ENCODE measurements at places on chromosomes 16 and 17. TPM values are rescaled to one million over a fixed set of nuclear protein-coding genes. Genes with fewer than 3 reads are reported as not detected.

DNA sequence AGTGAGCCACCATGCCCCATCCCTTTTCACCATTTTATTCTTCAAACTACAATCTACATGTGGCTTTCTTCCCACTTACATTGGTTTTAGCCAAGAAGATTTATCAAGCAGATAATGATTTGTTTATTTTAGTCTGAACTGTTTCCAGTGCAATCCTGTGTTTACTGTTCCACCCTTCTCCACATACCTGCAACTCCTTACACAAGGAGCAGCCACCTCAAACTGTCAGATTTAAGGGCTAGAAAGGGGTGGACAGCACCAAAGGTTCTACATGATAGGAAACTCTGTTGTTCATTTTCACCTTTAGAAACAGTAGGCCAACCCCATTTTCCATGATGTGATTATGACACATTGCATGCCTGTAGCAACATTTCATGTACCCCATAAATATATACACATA is 1.9 kb downstream of the RUNDC1 start:
- DNase-seq = no peak

- no peak for DNase-seq
Observed at GRCh38 chr17:16148596-16148995, 66.7 kb downstream of the NCOR1 start.

DNA sequence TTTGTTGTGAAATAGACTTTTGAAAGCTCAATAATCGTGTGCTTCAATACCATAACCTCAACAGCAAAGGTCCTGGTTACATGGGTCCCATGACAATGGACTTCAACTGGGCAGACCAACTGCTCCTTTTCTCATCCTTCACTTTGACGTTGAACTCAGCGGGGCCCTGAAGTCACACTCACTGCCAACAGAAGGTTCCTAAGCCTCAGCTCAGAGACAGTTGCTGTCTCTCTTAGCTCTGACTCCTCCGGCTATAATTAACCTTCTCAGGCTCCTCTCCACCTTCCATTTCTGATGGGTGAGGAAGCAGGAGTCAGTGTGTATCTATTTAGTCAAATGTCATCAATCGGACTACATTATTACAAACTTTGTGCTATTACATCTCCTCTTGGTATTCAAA is 23.8 kb downstream of the MPP3 start:
- DNase-seq = no peak

- no peak for DNase-seq
Observed at GRCh38 chr17:52143542-52143941, 15.0 kb downstream of the CA10 start.

DNA sequence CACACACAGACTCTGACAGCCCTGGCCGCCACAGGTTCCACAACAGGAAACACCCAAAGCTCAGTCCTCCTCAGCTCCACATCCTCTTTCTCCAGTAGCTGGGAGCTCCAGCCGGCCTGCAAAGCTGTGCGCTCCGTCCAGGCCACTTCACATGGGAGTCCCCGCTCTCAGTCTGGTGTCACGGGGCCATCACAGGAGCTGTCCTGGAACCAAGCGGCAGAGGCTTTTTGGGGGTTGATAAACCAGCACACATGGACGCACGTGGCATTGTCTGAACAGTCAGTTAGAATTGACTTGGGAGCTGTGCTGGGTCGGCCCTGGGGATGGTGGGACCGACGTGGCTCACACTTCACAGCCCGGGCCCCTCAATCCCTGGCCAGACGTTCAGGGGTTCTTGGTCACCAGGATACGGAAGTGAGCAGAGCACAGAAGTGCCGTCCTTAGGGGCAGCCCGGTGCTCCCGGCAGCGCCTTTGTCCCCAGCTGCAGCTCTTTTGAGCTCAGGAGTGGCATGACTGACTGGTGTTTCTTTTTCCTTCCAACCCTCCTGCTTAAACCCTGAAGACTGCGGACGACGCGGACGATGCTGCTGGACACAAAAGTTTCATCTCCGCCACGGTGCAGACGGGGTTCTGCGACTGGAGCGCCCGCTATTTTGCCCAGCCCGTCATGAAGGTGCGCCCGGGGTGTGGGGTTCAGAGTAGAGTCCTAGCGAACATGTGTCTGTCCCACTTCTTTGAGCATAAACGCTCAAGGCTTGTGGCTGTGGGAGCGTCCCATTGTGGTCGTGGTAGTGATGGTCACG is 66.6 kb upstream of the CHMP6 start:
- DNase-seq = no peak

DNA sequence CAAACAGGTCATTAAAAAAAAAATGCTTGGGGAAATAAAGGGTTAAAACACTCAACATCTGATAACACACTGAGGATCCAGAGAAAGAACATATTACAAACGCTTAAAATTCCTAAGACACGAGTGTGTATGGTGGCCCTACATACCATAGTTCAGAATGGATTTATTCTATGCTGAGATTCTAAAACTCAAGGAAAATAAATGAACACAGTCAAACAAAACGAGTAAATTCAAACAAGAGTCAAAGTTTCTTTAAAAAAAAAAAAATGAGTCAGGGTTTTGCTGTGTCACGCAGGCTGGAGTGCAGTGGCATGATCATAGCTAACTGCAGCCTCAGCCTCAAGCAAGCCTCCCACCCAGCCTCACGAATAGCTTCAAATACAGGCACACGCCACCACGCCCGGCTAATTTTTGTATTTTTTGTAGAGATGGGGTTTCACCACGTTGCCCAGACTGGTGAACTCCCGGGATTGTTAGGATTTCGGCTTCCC is 17.4 kb downstream of the CRK start:
- no peak for DNase-seq

- no peak for DNase-seq
Observed at GRCh38 chr17:880443-881269, 98.5 kb downstream of the MRM3 start.

DNA sequence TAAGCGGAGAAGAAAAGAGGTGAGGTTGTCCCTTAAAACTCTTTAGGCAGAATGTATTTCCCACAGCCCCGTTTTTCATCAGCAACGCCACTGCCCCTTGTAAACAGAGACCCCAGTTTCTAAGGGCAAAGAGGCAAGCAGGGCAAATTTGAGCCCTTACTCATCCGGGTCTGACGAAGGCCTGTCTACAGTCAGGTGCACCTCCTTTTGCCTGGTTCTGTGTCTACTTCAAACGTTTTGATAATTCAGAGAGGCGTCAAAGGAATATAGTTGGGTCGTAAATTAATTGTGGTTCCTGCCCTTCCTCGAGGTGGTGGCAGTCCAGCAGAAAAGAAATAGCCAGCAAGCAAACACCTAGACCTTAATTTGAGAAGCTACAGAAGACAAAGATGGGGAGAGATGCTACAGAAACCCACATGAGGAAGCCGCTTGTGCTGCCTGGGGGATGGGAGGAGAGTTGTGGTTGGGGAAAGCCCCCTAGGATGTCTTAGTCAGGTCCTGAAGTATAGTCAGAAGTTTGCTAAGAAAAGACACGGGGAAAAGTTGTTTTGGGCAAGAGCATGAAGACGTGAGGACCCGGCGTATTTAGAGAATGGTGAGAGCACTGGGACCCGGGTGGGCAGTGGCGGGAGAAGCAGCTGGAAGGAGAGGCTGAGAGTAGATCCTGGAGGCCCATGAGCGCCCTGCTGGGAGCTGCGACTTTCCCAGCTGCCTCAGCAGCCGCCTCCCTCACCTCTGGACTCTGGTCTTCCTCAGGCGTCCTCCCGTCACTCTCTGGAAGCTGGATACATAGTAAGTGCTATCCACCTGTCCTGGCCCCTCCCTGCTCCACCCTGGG is 2.4 kb downstream of the FBRS start:
- no peak for DNase-seq

- no peak for DNase-seq
Observed at GRCh38 chr17:14398766-14399165, 97.9 kb downstream of the HS3ST3B1 start.

- DNase-seq = no peak
Observed at GRCh38 chr17:79500745-79501618, 109.9 kb downstream of the RBFOX3 start.

GRCh38 chr16:30532285-30533145 is 2.1 kb downstream of the ZNF747 start:
- DNase-seq = no peak

DNA sequence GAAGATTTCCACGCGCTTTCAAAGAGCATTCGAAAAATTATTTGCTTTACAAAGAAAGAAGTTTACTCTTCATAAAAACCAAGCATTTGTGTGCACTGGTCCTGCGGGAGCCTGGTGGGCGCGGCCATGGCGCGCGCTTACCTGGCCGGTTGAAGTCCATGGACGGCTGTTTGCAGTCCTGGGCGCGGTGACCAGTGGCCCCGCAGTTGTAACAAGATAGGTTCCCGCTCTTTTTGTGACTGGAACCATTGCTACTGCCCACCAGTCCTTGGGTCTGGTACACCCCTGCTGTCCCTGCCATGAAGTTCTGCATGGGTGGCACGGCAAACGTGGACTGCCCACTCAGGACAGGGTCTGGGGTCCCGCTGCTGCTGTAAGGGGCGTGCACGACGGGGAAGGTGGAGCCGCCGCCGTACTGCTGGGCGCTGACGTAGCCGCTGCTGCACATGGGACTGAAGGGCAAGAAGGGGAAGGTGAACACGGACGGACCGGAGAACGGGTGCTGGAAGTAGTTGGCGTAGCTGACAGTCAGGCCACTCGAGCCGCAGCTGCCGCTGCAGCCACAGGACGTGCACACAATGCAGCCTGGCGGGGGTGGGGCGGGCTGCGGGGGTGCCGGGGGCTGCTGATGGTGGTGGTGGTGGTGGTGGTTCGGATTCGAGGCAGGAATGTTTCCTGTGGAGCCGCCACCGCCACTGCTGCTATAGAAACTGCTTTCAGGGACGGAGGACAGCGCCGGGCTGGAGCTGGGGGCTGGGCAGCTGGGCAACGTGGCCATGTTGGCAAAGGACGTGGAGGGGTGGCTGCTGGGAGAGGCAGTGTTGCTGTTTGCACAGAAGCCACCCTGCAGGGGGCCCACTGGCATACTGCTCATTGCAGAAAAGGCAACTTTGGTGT is 19.5 kb downstream of the MAP1LC3B start:
- DNase-seq = no peak

DNA sequence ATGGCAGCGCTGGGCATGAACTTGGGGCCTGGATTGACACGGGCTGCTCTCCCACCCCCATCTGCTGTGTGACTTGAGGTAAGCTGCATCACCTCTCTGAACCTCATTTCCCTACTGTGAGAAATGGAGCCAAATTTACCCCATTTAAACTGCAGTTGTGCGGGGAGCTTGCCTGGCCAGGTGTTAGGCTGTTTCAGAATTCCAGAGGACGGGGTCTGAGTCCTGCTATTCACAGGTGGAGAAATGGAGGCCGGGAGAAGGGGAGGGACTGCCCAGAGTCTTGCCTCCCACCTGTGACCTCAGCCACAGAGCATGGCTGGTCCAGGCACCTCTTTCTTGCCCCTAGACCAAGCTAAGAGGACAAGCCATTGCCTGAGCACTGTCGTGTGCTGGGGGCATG is 12.8 kb downstream of the KCNJ12 start:
- no peak for DNase-seq

DNA sequence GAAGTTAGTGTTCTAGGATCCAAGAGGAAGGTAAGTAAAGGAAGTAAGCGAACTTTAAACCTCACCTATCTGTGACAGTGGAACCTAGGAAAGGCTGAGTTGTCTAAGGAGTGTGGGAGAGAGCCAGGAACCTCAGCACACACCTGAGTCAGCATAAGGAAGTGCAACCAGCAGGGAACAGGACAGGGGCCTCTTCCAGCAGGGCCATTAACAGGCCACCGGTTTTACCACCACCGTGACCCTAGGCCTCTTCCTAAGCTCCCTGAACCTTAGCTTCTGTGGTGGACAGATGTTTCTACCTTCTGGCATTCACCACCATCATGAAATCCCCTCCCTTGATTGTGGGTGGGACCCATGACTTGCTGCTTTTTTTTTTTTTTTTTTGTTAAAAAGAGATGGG is 26.7 kb upstream of the GPATCH8 start:
- no peak for DNase-seq

GRCh38 chr17:48148029-48148770 is 40.6 kb downstream of the SNX11 start:
- DNase-seq = no peak

- peak; percentile 61 for DNase-seq
Observed at GRCh38 chr17:35934760-35935159, 4.2 kb upstream of the RDM1 start.

GRCh38 chr16:85639529-85640253 is 26.6 kb downstream of the GSE1 start:
- DNase-seq = peak; percentile 61

- DNase-seq = no peak
Observed at GRCh38 chr17:42548993-42549755, 3.5 kb upstream of the HSD17B1 start.

DNA sequence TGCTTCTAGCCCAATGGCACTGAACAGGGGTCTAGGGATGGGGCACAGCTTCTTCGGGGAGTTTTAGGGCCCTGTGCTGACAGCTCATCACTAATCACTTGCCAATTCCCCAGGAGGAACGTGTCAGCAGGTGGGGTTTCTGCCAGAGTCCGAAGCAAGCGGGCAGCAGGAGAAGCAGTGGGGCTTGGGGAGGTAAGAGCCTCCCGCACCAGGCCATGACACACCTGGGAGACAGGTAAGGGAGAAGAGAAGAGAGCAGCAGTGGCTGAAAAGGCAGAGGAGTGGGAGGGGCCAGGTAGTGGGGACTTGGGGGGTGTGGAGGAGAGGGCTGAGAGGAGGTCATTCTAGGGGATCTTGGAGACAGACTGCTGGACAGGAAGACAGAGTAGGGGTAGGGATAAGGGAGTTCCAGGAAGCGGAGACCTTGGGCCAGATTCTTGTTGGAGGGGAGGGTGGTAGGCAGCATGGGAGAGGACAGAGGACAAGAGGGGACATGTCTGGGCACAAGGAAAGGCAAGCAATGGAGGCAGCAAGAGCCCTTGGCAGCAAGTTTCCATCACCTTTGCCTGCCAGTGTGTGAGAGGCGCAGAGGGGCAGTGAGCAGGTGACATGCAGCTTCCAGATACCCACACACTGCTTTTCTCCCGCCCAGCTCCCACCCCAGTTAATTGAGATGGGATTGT is 4.9 kb downstream of the PHOSPHO1 start:
- DNase-seq = no peak

DNA sequence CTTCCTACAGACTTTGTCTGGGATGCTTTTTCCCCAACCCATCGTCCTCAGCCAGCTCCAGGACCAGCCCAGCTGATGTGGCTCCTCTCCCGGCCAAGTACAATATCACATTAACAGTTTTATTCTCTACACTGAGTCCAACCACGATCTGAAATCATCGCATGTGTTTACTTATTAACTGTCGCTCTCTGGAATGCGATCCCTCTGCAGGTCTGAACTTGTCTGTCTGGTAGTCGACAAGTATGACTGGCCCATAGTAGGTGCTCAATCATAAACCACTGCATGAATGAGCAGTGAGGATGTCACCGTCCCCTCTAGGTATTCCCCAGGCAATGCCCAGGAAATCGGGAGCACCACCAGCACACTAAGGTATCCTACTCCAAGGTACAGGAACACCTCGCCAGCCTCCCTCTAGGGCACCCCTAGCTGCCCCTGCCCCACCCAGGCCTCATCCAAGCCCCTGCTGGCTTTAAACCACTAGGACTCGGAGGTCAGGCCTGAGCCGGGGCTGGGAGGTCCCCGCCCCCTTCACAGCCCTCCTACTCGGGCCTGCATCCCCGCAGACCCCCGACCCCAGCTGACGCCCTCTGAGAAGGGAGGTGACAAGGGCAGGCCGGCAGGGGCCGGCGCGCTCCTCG is 27.7 kb downstream of the RTN4RL1 start:
- DNase-seq = no peak

GRCh38 chr16:82451449-82451848 is 175.3 kb upstream of the CDH13 start:
- no peak for DNase-seq

Gene KRTAP2-2
- total RNA-seq = not detected

Gene SPATA22
- 0.82 TPM for total RNA-seq

Gene CPD
- 41.3 TPM for total RNA-seq

Gene TMED6
- total RNA-seq = not detected

Gene TBX4
- not detected for total RNA-seq

Gene ZNF785
- 5.5 TPM for total RNA-seq

Gene IGF2BP1
- total RNA-seq = not detected

Gene KRT33B
- total RNA-seq = not detected
